Daoy (cell line): ENCODE measurements at places on chromosomes 12 and 14. TPM values are rescaled to one million over a fixed set of nuclear protein-coding genes. Genes with fewer than 3 reads are reported as not detected.

- no peak for DNase-seq
Measured at GRCh38 chr14:54349713-54350112, 47.1 kb upstream of the CDKN3 start.

GRCh38 chr14:101665478-101666078, 95.9 kb upstream of the PPP2R5C start:
- DNase-seq = peak; percentile 65

GRCh38 chr12:84131076-84131475, 781.5 kb downstream of the SLC6A15 start:
- no peak for DNase-seq

- DNase-seq = no peak
Measured at GRCh38 chr12:7099290-7099996, 7.2 kb upstream of the C1R start.

DNA sequence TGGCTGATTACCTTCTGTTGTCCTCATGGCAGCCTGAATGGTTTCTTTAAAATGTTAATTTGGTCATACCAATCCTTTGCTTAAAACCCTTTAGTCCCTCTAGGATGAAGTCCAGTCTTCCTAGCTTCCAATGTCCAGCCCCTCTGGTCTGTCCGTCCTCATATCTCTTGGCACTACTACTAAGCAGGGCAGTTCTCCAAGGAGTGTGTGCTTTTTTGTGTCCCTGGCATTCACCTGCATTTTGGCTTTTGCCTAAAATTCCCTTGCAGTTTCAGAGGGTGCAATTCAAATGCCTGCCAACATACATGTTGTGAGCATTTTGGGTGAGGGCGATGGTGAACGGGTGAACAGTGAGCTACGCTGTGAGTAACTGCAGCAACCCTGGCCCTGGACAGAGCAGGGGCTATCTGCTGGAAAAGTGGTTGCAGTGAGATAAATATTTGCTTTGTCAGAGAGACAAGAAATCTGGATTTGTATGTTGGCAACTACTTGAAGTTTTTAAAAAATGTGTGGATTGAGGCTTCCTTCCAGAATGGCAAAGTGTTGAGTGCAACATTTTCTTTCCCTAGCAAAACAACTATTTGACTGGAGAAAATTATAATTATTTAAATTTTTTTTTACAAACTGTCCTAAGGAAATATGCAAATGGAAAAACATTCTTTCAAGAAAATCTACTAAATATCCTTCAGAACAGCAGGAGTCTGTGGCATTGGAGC, 14.6 kb downstream of the GALNT8 start:
- DNase-seq = no peak

DNA sequence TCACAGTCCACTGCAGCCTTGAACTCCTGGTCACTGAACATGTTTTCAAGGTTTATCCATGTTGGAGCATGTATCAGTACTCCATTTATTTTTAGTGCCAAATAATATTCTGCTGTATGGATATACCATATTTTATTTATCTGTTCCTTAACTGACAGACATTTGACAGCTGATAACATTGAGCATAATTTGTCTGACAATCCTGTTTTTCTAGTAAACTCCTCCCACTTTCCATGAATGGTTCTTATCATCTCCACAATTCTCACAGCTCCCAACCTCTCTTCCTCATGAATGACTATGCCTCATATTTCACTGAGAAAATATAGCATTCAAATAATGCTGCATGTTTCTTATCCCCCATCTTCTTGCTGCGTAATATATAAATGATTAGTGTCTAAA, 33.3 kb downstream of the COCH start:
- DNase-seq = no peak

The CDKN3 gene
- 130 and 190 TPM in 2 replicates for total RNA-seq

The INHBC gene
- not detected in 2 replicates for total RNA-seq

The MUCL1 gene
- not detected in 2 replicates for total RNA-seq
